Nasal cavity respiratory epithelium epithelial cell of viscerocranial mucosa (primary cell): ENCODE measurements at places on chromosomes 13 and 19. TPM values are rescaled to one million over a fixed set of nuclear protein-coding genes. Genes with fewer than 3 reads are reported as not detected.

CFAP97D2 gene
- not detected in 2 replicates for total RNA-seq

FXYD3 gene
- 245 and 275 TPM in 2 replicates for total RNA-seq

TLE6 gene
- total RNA-seq, result 0.28 TPM in 1 of 2 replicates, not detected in the other

FCAR gene
- not detected in 2 replicates for total RNA-seq

LYL1 gene
- 0.50 and 0.68 TPM in 2 replicates for total RNA-seq

EFNB2 gene
- total RNA-seq, result 38.6 and 109 TPM in 2 replicates

ADAT3 gene
- 1.4 and 3.3 TPM in 2 replicates for total RNA-seq

TMPRSS9 gene
- not detected in 2 replicates for total RNA-seq

SIGLEC6 gene
- total RNA-seq, result not detected in 2 replicates

APOE gene
- total RNA-seq, result 27.3 and 227 TPM in 2 replicates

UBL3 gene
- total RNA-seq, result 17.2 and 19.8 TPM in 2 replicates

WTIP gene
- total RNA-seq, result 20.2 and 35.2 TPM in 2 replicates

SMIM7 gene
- 49.9 and 63.9 TPM in 2 replicates for total RNA-seq

IFI30 gene
- 28.7 and 36.9 TPM in 2 replicates for total RNA-seq

FCGBP gene
- total RNA-seq, result 1.4 and 2.3 TPM in 2 replicates

F2RL3 gene
- total RNA-seq, result under 0.01 TPM in 1 of 2 replicates, not detected in the other

NUMBL gene
- 6.8 and 24.3 TPM in 2 replicates for total RNA-seq

MAU2 gene
- total RNA-seq, result 15.7 and 33.1 TPM in 2 replicates

P2RY11 gene
- total RNA-seq, result 1.0 and 16.2 TPM in 2 replicates

JSRP1 gene
- not detected in 2 replicates for total RNA-seq

ZNF772 gene
- total RNA-seq, result 14.4 and 25.0 TPM in 2 replicates

IL12RB1 gene
- under 0.01 TPM in 1 of 2 replicates, not detected in the other for total RNA-seq
